ENCODE measurements at places on chromosomes 6 and 20.

DNA sequence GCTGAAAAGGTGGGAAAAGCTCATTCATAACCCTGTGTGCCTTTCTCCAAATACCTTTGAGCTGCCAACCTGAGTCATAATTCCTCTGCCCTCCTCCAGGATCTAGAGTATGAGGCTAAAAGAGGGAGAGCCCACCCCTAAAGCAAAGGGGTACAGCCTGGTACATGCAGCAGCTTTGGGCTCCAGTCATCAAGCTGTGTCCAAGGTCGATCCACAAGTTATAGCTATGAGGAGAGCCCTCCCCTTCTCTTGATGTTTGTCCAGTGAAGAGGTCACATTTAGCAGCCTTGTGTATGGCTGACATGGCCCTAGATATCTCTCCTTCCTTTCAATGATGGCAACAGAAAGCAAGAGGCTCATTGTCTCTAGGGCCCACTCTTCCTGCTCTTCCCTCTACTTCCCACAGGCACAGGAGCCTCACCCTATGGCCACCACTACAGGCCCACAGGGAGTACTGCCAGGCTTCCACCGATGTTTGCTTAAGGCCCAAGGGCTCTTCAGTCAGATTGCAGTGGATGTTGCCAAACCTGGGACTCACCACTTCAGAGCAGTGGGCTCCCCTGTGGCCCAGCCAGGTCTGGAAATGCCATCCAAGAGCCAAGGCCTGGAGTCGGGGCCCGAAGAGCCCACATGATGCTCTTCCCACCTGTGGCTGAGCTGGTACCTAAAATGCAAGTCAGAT, 176.8 kb downstream of the CD83 start:
- DNase-seq = peak; percentile 21

- no peak for DNase-seq
Observed at GRCh38 chr6:148441454-148441911, 98.8 kb downstream of the SASH1 start.

- peak; percentile 73 for DNase-seq
Observed at GRCh38 chr20:51966296-51966971, 164.1 kb upstream of the SALL4 start.

DNA sequence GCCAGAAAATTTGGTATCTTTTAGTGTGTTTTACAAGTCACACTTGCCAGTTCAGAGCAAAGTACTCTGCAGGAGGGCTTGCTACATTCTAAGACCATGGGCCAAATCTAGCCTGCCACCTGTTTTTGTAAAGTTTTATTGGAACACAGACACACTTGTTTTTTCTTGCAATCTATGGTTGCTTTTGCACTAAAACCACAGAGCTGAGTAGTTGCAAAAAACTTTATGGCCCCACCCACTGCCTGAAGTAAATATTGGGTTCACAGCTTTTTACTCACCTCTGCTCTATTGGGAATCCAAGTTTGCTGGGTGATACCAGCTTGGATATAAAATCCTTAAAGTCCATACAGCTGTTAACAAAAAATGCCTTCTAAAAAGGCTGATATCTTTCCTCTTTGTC, 109.0 kb downstream of the ZFP64 start:
- DNase-seq = no peak

DNA sequence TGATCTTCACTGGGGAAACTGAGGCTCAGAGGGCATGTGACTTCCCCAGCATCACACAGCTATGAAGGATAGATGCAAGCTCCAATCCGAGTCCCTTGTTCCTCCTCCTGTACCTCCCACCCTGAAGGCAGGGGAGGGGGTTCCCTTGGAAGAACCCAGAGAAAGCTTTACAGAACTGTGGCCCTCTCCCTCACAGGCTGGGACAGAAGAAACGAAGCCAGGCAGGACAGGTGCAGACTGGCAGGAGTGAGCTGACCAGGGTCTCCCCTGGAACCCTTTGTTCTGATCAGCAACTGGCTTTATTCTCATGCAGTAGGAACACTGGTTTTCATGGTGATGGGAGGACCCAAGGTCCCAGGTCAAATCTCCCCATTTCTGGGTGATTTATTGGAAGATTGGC, 90.2 kb downstream of the TMEM242 start:
- DNase-seq = no peak

GRCh38 chr20:20547221-20547875, 165.1 kb downstream of the RALGAPA2 start:
- no peak for DNase-seq

DNA sequence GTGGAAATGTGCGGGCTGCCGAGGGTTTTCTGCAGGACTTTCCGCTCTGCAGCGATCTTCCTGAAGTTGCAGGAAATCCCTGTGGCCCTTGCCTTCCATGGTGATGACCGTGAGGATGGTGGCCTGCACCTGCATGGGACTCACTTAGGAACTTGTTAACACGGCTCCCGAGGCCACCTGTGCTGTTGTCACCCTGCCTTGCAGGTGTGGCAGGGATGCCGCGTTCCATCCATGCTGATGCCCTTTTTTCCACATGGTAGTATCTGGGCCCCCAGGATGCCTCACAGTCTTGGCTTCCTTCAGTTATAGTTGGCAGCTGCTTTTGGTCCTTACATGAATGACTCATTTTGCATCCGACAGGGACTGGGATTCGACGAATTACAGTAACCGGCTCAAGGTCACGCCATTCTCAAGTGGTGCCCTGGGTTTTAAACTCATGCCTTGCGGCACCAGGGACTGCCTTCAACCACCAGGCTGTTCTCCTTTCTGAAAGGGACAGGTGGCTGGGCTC, 37.2 kb downstream of the SYNJ2 start:
- DNase-seq = no peak

- DNase-seq = no peak
Observed at GRCh38 chr6:32107406-32107805, 1.7 kb downstream of the TNXB start.

DNA sequence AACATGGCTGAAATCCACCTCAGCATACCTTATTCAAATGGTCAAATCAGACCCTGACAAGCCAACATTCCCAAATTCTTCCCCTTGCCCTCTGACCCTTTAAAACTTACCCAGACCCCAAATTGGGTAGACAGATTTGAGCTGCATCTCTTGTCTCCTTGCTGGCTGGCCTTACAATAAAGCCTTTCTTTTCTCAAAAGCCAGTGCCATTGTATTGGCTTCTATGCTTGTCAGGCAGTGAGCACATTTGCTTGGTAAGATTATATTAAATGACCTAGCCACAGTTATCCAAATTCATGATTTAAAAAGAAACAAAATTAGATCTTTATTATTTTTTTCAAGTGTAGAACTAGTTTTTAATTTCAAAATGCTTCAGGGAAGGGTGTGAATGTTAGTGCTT, 67.8 kb upstream of the FAM83B start:
- DNase-seq = no peak

- no peak for DNase-seq
Observed at GRCh38 chr6:37357860-37358259, 4.1 kb downstream of the RNF8 start.

GRCh38 chr6:29887330-29887818, 55.0 kb upstream of the HLA-A start:
- no peak for DNase-seq

- DNase-seq = no peak
Observed at GRCh38 chr6:45697605-45698004, 318.1 kb downstream of the CLIC5 start.

DNA sequence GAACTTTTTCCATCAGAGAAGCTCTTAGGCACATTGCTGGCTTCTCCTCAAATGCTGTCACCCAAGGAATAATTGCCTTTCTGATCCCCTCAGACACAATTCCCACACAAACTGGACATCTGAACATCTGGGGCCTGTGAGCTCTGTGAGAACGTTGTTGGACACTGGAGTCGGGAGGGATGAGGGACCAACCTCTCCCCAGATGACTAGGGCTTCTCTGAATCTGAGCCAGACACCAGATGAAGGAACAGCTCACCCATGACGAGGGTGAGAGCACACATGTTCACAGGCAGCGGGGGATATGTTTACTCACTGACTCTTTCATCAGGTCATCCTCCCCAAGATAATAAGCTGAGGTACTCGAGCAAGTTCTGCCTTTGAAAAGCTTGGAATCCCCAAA, 283.9 kb upstream of the SUPT3H start:
- no peak for DNase-seq

GRCh38 chr6:80467408-80467807, 360.9 kb downstream of the BCKDHB start:
- DNase-seq = no peak

- DNase-seq = no peak
Observed at GRCh38 chr6:62480544-62480943, 194.5 kb upstream of the KHDRBS2 start.

- peak; percentile 67 for DNase-seq
Observed at GRCh38 chr6:14316651-14317386, 199.2 kb downstream of the CD83 start.

DNA sequence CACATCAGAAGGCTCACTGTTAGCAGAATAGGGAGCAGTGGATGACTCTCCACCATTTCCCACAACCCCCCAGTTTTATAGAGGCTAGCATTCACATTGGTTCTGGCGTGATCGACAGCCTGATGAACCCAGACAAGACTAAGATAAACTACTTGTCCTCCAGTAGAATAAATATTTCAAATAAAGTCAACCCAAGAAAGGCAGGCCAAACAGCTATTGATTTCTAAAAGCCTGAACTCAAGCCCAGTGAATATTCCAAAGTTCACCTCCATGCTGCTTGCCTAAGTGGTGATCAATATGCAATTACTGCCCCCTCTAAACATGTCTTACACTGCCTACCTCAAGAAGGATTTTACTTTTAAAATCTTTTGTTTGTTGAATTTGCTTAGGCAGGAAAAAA, 104.5 kb downstream of the CTNNBL1 start:
- no peak for DNase-seq

DNA sequence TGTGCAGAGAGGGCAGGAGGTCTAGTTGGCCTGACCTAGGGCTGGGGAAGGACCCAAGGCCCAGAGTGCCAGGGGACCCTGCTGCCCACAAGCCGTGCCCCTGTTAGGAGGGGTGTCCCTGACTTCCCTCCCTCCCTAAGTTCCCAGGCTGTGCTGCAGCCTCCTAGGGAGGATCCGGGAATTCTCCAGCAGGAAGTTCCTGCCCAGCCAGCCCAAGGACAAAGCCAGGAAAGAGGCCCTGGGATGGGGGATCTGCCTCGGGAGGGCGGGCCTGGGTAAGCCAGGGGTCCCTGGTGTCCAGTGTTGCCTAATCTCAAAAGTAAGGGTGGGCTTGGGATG, 9.3 kb upstream of the BAK1 start:
- DNase-seq = no peak

GRCh38 chr20:4794846-4795245, 73.1 kb downstream of the PRND start:
- no peak for DNase-seq

Measured in NCI-H146 (cell line).